Psoas muscle (tissue), 8 donors: ENCODE measurements at places on chromosomes 1 and 21. TPM values are rescaled to one million over a fixed set of nuclear protein-coding genes. Genes with fewer than 3 reads are reported as not detected.

The SLC5A9 gene
- not detected for total RNA-seq

The CDC20 gene
- total RNA-seq, result 0.36 TPM

The PDC gene
- not detected for total RNA-seq

The KCNE1 gene
- 0.40 TPM for total RNA-seq

The NID1 gene
- total RNA-seq, result 12.0 TPM

The KDF1 gene
- not detected for total RNA-seq

The CLCA4 gene
- total RNA-seq, result 0.11 TPM

The PLPPR5 gene
- not detected for total RNA-seq

The UTP25 gene
- 3.2 TPM for total RNA-seq

The PPIAL4G gene
- total RNA-seq, result not detected

The RNF220 gene
- 70.4 TPM for total RNA-seq

The DDR2 gene
- total RNA-seq, result 6.7 TPM

The LRIF1 gene
- total RNA-seq, result 9.9 TPM

The CASQ2 gene
- 74.3 TPM for total RNA-seq

The RXRG gene
- total RNA-seq, result 12.8 TPM
